ENCODE measurements at places on chromosomes 1 and 21.
A peak's percentile ranks its signal among the peaks of the same experiment; 100 is the strongest.

DNA sequence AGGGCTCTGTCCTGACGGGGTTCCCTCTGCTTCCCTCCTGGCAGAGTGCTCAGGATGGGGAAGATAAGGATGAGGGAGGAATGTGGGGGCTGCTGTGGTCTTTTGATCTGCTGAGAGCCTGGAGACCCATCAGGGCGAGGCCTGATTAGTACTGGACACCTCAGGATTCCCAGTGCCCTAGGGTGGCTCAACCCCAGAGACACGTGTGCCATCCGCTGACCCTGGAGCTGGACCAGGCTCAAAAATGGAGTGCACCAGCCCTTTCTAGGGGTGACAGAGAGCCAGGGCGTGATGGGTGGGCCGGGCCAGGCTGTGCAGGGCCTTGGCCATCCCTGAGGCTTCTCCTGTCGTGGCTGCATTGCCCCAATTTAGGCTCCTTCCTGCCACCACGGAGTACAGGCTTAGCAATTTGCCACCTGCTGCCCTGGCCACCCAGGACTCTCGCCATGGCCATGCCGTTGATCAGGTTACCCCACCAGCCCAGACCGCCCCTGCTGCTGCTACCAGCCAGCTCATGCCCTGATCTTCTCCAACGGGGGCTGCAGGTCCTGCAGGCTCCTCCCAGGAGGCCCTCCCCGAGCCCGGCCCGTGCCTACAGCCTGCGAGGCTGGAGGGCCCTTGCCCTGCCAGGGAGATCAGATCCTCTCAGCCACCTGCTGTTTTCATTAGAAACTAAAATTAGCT lies 9.5 kb downstream of the WNT4 start:
- ATAC-seq, result no peak

DNA sequence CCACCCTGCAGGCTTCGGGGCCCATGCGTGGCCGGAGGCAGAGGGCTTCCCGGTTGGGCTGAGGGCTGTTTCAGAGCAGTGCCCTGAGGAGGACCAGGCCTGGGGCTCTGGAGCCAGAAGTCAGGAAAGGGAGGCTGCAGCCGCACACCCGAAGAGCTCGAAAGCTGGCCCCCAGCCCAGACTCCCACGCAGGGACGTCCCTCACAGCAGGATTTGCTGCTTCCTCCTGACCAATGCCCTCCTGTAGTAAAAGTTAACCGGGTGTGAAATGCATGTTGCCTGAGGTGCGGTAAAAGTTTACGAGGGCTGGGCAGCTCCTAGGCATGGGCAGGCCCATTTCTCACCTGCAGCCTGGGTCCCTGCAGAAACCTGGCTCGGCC lies 101.5 kb upstream of the ARHGEF16 start:
- peak; percentile 43 for ATAC-seq

GRCh38 chr1:168135116-168135920 lies 1.4 kb downstream of the GPR161 start:
- ATAC-seq, result no peak

DNA sequence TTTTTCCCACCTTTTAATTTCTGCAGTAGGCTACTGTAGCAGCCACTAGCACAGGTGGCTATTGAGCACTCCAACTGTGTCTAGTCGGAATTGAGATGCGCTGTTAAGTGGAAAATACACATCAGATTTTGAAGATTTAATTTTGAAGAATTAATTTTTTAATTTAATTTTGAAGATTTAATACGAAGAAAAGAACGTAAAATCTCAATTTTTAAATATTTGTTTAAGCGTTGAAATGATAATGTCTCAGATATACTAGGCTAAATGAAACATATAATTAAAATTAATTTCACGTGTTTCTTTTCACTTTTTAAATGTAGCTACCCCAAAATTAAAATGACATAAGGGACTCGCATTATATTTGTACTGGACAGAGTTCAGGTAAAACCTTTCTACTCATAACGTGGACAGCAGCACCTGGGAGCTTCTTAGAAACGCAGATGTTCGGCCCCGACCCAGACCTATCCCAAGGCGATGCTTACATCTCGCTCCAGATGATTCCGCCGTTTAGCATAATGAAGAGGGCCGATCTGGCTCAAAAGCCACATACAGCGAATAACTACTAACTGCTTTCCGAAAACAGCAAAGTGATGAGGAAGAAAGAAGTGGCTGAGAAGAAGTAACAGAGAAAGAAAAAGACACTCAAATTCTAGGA lies 717 bp downstream of the CRYZL1 start:
- no peak for ATAC-seq

DNA sequence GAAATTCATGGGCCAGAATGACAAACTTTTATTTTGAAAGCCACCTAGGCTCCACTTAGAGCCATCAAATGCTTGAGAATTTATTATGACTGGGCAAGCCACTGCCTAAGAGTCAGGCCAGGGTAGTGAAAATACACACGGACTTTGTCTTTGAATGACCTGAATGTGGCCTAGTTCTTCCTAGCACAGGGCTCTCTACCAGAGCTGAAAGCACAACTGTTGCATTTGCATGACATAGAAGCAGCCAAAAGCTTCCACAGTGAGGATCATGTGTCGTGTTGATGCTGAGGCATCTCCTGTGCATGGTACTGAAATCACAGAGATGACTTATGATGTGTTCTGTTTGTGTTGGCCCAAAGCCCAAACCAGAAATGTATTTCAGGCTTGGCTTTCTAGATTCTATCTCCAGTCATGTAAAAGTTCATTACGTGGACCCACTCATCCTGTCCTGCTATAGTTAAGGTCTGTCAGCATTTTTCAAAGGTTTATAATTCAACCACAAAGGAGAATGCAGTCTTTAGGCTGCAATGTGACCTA lies 164.0 kb upstream of the UBE2U start:
- peak; percentile 79 for ATAC-seq

GRCh38 chr1:64564891-64565290 lies 95.0 kb downstream of the CACHD1 start:
- no peak for ATAC-seq

DNA sequence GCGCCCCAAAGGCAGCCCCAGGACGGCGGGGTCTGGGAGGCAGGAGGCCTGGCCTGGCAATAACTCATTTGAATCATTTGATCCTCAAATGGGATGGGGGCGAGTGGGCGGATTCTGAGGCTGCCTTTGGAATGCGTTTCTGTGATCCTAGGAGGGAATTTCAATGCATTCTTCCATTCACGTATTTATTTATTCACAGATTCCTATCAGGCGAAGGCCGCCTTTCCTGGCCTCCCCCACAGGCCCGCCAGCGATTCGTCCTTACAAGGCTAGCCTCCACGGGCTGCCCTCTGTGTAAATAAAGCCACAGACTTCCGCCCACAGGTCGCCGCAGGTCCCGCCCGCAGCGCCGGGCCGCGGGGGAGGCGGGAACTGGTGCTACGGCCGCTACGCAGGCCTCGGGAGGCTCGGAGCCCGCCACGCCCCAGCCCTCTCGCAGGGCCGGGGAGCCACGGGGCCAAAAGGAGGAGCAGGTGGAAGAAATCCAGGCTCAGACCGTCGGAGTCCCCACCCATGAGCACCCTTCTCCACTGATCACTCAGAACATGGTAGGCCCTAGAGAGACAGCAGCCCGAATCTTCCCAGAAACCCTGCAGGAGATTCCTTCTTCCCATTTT lies 31.3 kb upstream of the JUN start:
- peak; percentile 86 for ATAC-seq

Measured in gastroesophageal sphincter (tissue), 4 donors.